Fibroblast of villous mesenchyme (primary cell): ENCODE measurements at places on chromosomes 3 and 15. TPM values are rescaled to one million over a fixed set of nuclear protein-coding genes. Genes with fewer than 3 reads are reported as not detected.

DNA sequence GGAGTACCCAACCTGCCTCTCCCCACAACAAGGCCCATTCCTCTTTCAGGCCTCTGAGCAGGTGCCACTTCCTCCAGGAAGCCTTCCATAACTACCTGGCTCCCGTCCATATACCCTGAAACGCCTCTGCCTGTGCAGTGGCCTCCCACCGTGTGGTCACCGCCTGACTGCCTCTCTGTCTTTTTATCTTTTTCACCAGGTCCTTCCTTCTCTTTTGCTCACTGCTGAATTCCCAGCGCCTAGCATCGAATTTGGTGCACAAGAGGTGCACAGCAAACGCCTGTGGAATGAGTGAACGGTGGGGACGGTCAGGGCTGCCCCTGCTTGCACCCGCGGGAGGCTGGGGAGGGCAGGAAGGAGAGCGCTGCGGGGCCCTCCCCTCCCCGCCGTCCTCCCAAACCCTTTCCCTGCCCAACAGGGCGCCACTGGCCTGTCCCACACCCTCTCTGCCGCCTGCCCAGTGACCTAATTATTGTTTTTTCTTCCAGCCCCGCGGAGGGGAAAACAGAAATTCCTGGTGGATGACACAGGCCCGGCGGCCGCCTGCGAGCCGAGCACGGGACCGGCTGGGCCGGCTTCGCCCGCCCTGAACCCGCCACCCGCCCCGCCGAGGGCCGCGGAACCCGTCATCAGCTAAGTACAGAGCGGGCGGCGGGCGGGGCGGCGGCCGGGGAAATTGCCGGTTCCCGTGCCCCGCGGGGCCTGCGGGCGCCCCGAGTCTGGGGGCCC, 140.1 kb downstream of the SMAD6 start:
- peak; percentile 94 for DNase-seq

GRCh38 chr3:102741105-102741504, 306.3 kb downstream of the ZPLD1 start:
- no peak for DNase-seq

GRCh38 chr3:190414297-190414696, 26.3 kb downstream of the CLDN16 start:
- no peak for DNase-seq

- DNase-seq, result peak; percentile 86
Observed at GRCh38 chr3:45479621-45480035, 91.3 kb downstream of the LARS2 start.

GRCh38 chr3:66402596-66403290, 98.1 kb downstream of the LRIG1 start:
- no peak for DNase-seq

DNA sequence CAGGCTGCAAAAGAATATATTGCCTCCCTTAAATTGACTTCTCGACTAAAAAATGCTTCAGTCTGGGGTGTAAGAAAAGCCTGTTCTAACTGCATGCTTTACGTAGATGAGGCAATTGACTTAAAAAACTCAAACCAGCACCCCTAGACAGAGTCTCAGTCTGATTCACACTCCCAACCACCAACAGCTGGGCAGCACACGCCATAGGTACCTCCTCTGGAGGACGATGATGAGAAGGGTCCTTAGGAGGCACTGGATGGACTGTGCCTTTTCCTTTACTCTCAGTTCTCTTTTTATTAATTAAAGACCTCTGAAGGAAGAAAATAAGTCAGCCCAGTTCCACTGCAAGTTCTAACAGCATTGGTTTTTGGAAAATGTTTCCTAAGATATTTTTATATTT, 175.0 kb downstream of the PDZRN3 start:
- no peak for DNase-seq

GRCh38 chr3:16332904-16333426, 68.0 kb downstream of the OXNAD1 start:
- DNase-seq, result peak; percentile 23

DNA sequence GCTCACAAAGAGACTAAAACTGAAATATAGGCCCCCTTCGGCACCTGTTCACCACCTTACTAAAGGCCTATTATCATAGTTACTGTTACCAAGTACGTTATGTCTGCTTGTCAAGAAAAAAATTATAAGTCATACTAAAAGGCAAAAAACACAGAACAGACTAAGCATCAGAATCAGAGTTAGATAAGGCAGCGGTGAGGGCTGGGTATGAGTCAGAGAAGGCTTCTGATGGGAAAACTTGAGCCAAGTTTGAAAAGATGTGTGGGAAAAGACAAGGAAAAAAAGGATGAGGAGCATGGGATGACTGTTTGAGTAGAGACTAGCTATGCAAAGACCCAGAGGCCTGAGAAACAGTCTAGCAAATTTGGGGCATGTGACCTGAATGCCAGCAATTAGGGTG, 387.2 kb upstream of the SGO1 start:
- DNase-seq, result peak; percentile 53

GRCh38 chr3:64945171-64945729, 257.4 kb upstream of the ADAMTS9 start:
- DNase-seq, result peak; percentile 28

- no peak for DNase-seq
Observed at GRCh38 chr3:64638981-64639481, 48.8 kb downstream of the ADAMTS9 start.

CLN6 gene
- 15.8 and 16.8 TPM in 2 replicates for total RNA-seq

ANP32A gene
- total RNA-seq, result 28.7 and 38.0 TPM in 2 replicates

GPD1L gene
- total RNA-seq, result 3.5 and 7.8 TPM in 2 replicates

SNX4 gene
- 34.8 and 37.6 TPM in 2 replicates for total RNA-seq

BFSP2 gene
- not detected in 2 replicates for total RNA-seq

KY gene
- total RNA-seq, result 0.32 TPM in 1 of 2 replicates, not detected in the other
